Foreskin keratinocyte (primary cell): ENCODE measurements at places on chromosomes 16 and 17. TPM values are rescaled to one million over a fixed set of nuclear protein-coding genes. Genes with fewer than 3 reads are reported as not detected.

- DNase-seq: no peak
These were observed 18.5 kb downstream of the CRLF3 start for GRCh38 chr17:30805944-30806456.

DNA sequence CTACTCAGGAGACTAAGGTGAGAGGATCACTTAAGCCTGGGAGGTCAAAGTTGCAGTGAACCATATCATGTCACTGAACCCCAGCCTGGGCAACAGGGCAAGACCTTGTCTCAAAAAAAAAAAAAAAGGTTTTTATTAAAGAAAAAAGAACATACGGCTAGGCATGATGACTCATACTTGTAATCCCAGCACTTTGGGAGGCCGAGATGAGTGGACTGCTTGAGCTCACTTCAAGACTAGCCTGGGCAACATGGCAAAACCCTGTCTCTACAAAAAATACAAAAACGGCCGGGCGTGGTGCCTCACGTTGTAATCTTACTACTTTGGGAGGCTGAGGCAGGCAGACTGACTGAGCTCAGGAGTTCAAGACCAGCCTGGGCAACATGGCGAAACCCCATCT is 38.4 kb downstream of the RANBP10 start:
- peak; percentile 77 for DNase-seq

DNA sequence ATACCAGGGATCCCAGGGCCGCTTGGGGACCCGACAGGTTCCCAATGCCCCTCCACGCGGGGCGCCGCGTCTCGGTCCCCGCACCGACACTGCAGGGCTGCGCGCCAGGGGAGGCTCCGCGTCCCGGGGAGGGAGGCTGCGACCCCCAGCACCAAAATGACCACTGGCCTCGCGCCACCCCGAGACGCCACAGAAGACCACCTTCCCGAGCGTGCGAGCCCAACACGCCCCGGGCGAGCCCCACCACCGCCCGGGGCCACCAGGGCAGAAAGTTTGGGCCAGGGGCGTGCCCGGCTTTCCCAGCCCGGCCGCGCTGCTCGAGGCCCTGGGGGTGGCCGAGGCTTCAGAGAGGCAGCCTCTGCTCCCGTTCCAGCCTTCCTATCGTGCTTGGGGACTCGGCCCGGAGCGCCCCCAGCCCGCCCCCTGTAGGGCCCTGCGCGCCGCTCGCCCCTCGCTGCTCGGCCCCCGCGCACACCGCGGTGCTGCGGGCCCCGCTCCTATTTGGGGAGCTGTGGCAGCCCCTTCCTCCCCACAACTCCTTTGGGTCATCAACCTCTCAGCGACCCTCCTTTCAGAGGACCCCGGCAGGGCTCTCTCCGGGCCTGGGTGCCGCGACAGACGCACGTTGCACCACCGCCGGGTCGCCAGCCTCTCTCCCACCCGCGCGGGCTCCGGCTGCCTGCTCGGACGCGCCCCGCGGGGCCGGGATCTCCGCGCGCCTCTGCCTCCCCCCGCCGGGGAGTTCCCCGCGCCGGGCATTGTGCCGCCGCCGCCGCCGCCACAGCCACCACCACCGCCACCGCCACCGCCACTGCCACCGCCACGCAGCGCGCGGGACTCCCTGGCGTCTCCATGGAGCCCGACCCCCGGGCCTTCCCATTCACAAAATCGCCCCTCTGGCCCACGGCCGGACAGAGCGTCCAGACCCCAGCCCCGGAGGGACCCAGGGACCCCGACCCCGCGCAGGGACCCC is 892 bp downstream of the RBFOX3 start:
- no peak for DNase-seq

DNA sequence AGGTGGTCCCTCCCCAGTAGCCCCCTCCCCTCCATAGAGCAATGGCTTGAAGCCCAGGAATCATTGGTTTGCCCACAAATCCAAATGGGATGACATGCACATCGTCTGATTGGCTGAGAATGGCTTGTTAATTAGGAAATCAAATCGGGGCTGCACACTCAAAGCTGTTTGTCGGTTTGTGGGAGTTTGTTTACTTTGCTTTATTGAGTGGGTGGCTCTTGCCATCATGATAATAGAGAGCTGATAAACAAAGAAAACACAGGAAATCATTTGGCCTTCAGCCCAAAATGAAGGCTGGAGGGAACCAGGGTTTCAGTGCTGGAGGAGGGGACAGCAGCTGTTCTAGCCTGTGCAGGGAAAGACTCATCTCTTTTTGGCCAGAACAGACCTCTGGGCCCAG is 316.3 kb downstream of the CBLN1 start:
- DNase-seq: no peak

DNA sequence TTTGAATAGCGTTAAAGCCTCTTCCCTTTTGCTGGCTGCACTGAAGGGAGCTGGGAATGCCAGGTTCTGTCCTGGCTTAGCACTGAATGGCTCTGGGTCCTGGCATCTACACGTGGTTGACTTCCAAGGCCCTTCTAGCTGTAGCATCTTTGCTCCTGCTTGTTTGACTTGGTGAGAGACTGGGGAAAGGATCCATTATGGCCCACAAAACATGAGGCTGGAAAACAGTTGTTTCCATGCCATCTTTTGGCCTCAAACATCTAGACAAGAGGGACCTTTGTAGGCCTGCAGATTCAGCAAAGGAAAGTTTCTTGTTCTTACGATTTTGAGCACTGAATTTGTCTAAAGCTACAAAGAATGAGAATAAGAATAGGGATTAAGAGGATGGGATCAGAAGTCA is 32.5 kb downstream of the EPN2 start:
- no peak for DNase-seq

- DNase-seq: no peak
These were observed 12.1 kb upstream of the ZNF423 start for GRCh38 chr16:49867796-49868668.

DNA sequence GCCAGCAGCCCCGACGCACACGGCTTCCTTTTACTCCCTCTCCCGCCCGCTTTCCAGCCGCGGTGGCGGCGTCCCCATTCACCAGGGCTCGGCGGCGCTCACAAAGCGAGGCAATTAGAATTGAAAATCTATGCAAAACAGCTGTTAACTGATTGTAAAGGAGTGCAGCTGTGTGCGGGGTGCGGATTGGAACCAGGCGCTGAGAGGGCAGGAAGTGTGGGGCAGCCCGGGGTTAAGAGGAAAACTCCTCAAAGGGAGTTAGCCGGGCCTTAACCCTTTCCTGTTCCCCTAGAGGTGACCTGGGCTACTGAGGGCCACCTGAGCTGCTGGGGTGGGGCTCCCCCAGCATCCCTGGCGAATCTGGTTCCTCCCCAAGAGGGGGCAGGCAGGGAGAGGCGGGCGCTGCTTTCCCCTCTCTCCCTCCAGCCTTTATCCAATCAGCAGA is 5.8 kb upstream of the GSE1 start:
- no peak for DNase-seq

- no peak for DNase-seq
These were observed 75.5 kb downstream of the BMERB1 start for GRCh38 chr16:15509593-15510535.

DNA sequence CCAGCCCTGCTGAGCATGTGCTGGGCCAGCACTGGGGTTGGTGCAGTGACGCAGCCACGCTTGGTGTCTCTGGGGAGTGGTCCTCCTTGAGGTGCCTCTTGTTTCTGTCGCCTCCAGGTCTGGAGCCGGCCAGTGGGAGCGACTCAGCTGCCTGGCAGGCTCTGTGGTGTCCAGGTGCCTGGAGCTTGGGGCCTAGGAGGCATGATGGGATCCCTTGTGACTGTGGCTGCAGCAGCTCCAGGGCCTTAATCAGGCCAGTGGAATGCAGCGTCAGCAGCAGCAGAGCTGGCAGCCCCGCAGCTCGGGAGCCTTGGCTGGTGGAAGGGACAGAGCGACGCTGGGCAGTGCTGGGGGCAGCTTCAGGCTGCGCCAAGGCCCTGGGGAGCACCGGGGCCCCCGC is 74.7 kb upstream of the CIBAR2 start:
- no peak for DNase-seq

MCRIP1 gene
- 59.3 and 63.6 TPM in 2 replicates for total RNA-seq

DNA sequence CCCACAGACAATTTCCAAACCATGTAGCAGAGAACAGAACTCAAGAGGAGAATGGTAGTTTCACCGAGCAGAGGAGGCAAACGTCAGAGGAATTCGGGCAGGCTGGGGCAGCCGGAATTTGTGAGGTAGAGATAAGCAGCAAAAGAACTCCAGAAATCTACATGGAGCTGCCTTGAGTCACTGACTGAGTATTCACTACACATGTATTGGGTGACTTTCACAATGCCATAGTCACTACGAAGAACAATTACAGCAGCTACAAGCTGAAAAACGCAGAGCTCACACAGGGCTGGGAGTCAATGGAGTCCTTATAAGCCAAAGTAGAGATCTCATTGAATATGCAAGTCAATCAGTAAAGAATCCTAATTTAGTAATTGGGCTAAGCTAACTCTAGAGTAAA is 13.4 kb downstream of the CMC2 start:
- peak; percentile 86 for DNase-seq

CMTM2 gene
- not detected in 2 replicates for total RNA-seq

TEX14 gene
- total RNA-seq: 0.04 TPM in 1 of 2 replicates, not detected in the other

GRCh38 chr17:50269477-50270434 is 4.5 kb upstream of the TMEM92 start:
- peak; percentile 50 for DNase-seq

DNA sequence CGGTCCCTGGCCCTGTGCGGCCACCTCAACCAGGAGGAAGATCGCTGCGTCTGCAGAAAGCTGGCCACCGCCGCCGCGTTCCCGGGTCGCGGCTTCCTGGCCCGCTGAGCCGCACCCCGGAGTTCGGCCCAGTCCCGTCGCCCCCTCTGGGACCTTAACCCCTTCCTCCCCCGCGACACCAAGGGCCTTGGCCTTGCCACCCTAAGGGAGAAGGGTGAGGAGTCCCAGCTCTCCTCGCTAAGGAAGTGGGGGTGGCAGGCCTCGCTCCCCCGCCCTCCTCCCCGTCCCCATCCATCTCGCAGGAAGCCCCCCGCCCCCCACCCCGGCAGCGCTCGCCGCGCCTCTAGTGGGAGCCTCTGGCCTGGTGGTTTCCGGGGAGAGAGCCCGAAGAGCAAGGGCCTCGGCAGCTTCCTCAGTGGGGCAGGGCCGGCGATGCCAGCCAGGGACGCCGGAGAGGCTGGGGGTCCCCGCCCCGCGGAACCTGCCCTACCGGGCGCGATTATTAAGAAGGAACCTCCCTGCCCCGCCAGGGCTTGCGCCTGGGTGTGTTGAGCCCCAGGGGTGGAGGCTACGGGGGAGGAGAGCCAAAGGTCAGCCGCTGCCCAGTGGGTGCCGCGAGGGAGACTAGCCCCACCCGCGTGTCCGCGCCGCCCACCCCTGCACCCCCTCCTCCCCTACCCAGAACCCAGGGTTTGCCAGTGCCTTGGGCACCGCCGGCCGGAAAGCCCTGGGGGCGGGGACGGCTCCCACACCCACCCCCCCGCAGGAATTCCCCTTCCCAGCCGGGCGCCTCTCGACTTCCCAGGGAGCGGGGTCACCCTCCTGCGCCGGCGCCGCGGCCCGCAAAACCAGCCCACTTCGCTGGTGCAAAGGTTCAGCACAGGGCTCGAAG is 6.8 kb downstream of the CBX4 start:
- DNase-seq: no peak

- DNase-seq: no peak
These were observed 5.9 kb upstream of the COL1A1 start for GRCh38 chr17:50207315-50207714.

PTX4 gene
- total RNA-seq: not detected in 2 replicates
